Activated effector memory CD4-positive, alpha-beta T cell treated with Interleukin-2 at 50 U/mL for 16 hours (primary cell): ENCODE measurements at places on chromosomes 5 and 9.

DNA sequence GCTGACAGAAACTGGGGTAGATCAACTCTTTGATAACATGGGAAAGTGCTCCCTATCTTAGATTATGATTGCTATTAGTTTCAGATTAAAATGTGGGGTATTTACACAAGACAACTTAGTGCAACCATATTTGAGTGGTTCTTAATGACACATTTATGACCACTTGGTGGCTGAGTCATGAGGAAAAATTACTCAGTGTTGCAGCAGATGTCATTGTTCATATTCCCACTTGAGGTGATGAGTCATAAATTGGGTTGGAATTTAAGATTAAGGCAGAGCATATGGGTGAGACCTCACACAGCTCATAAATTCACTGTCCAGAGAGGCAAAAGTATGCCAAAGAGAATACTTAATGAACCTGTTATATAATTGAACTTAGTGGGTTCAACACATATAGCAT lies 408.3 kb downstream of the DMRT2 start:
- no peak for DNase-seq

- no peak for DNase-seq
Measured at GRCh38 chr5:153796527-153796926, 242.2 kb downstream of the FAM114A2 start.

DNA sequence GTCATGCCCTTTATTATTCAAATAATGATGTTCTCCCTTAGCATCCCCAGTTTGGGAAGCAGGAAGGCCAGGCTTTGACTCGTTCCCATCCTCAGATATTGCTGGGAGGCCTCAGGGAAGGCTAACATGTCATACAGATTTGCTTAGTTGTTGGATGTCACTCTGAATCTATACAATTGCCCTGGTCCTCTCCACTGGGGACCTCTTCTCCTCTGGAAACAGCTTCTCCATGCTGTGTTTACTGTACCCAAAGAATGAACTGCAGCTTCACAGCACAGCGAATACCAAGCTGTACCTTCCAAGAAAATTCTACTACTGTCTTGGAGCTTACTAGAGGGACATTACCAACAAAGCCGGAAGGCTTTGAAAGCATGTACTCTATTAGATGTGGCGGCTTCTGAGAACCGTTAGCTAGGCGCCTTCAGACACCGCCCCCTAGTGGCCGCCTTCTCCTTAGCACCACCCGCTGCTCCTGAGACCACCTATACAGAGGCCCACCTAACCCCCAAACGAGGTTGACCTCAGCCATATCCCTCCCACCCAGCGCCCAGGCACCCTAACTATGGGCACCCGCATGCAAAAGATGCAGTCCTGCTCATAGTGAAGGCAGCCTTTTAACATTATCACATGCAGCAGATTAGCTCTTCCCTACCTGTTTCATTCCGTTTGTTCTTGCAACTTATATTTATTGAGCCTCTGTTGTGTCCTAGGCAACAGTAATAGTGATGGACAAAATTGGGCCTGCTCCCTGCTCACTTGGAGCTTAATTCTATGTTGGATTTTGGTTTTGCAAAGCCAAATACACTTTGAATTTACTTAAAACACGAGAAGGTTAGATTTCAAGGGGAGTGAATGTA lies 34.9 kb upstream of the FOXI1 start:
- DNase-seq = no peak

GRCh38 chr9:98326459-98327248 lies 71.2 kb upstream of the TBC1D2 start:
- DNase-seq = no peak

DNA sequence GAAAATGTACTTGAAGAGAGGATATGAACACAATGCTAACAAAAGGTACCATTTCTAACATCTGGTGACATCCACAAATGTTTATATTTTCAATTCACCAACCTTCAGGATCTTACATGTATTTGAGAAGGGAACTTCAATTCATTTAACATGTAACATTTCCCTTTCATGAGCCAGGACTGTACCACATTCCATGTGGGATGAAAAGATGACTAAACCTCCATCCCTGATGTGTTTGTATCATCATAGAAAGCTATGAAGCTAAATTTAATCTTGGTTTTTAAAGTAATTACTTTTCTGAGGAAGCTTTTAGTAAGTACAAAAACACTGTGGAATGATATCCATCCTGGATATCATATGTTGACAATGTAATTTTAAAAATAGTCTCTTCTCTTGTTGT lies 78.2 kb upstream of the GNA14 start:
- DNase-seq = no peak

GRCh38 chr9:108163321-108164005 lies 673.9 kb upstream of the KLF4 start:
- DNase-seq = no peak

DNA sequence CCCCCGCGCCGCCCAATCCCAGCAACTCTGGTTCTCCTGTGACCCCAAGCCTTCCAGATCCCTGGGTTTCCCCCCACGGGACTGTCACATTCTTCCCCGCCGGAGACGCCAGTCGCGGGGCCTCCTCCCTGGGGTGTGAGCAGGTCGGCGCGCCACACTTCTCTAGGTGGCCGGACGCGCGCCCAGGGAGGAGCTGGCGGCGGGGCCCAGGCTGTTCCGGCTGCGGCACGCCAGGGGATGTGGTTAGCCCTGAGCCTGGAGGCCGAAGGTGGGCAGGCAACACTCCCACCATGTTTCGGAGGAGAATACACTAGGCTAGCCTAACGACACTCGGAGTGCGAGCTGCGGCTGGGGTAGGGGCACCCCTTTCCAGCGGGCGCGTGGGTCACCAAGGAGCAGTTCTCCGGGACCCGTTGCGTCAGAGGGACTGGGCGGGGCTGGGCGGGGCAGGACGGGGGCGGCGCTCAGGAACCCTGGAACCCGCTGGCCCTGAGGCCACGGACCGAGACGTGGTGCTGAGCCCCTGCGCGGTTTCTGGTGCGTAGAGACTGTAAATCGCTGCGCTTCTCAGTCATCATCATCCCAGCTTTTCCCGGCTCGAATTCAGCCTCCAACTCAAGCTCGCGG lies at the start of gene SLC27A6:
Gene SLC27A6, plus strand, starts transcription at position 478 of the 627 bp plus-strand sequence. CDS start 650 bp downstream, outside the sequence.
- no peak for DNase-seq

- DNase-seq = no peak
Measured at GRCh38 chr5:133845271-133845670, 123.2 kb downstream of the C5orf15 start.
